ENCODE measurements at places on chromosomes 7 and 10.

DNA sequence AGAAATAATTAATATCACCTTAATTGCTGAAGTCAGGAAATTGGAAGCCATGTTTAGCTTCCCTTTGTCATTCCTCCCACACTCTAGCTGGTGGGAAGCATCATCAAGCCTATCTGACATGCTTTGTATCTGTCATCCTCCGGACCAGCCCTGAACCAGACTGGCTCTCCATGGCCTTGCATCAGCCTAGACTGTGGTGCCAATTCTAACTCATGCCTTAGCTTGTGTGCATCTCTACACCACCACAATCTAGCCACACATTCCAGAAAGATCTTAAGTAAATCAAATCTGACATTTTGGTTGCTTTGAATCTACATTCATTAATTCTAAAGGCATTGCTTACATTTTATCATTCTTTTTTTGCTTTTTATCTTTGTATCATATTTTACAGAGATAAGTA lies 196.4 kb upstream of the VSTM2A start:
- DNase-seq: no peak

- no peak for DNase-seq
Observed at GRCh38 chr7:130923365-130923764, 189.4 kb upstream of the KLF14 start.

DNA sequence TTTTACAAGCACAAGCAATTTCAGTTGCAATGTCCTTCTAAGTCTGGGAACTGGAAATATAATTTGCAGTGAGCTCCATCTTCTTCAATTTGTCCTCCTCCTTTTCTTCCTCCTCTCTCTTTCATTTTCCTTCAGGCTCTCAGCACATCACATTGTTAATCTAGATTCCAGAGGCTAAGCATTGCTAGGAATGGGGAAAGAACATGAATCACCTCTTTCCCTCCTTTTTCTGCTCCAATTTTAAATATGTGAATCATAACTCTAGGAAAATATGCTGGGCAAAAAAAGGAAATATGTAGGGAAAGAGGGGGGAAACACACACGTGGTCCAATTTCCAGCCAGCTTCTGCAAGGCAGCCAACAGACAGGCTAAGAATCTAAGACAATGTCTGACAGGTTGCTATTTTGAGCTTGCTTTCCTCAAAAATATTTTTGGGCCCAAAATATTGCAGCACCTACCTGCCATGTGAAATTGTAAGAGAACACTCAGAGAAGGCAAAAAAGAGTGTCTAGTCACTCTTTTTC lies 72.7 kb upstream of the NUPR2 start:
- DNase-seq: no peak

DNA sequence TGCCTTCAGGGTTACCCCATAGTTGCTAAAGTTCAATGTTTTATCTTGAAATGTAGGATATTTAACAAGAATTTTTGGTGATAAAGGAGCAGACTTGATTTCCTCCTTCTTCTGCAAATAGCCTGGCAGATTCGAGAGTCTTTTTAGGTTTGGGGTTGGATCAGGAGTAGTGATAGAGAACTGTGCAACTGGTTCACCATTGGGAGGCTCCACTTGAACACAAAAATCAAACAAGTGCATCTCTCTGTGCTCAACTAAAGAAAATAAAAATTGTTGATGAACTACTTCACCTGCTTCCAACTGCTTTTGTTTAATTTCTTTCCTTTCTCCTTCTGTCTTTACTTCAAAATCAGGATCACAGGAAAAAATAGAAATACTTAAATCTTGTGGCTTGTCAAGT lies 58.5 kb downstream of the MACC1 start:
- no peak for DNase-seq
